CMK (cell line): ENCODE measurements at places on chromosomes 3 and 15.

DNA sequence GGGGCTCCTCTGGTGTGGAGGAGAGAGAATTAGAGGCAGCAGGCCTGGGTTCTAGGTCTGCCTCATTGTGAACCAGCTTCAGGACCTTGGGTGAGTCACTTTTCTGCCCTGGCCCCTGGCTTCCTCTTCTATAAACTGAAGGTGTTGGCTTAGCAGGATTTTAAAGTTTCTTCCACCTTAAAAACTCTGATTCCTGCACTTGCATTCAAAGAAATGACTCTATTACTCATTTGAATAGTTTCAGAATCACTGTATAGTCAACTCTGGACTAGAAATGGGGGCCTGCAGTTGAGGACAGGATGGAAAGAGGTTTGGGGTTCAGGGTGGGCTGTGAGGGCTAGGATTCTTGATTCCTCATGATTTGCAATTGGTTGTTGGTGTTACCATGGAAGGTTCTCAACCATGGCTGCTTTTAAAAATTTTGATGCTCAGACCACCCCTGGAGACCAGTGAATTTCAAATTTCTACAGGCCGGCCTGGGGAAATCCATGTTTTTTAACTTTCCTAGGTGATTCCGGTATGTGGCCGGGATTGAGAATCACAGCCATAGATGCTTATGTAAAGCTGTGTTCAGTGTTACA is 19.9 kb downstream of the SMAD3 start:
- DNase-seq, result no peak

DNA sequence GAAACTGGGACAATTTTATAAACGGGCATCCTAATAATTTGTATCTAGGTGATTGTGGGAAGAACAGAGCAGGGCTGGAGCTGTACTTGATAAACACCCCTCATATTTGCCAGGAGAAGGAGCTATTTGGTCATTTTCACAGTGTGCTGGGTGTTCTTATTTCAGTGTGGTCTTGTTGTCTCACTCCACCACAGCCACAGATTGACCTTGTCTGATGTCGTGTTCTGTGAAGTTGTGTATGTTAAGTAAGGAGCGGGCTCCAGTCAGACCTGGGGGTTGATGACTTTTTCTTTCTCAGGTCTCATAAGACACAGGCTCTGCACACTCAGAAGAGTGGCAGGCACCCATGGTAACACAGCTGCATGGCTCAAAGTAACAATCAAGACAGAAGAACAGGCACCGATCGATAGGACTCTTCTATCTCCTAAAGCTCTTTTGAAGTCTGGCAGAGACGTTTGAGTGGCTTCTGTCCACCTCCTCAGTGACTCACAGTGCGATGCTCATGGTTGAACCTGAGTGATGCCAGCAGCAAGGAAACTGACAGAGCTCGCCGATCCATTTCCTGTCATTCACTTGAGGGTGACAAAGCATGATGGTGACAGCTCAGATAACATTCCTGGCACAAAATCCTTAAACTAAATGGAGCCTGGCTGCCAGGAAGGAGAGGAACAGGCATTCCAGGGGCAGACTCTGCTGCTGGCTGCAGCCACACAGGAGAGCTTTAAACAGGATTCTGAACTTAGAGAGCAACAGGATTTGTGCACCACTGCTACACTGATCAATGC is 20.8 kb downstream of the DPH3 start:
- no peak for DNase-seq

GRCh38 chr15:66145726-66146182 is 107.8 kb downstream of the MEGF11 start:
- DNase-seq, result no peak

DNA sequence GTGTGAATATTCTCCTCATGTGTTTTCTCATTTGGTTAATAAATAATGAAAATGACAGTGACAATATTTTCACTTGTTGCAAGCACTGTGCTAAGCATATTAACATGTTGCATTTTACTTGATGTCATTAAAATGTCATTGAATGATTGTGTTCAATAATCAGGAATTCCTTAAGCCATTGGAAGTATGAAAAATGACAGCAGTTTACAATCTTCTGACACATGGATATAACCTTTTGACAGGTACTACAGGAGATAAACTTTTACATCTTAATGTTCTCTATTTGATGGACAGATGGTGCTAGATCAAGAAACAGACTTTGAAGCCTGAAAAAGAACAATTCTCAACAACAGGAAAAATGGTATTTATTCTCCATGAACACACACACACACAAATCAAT is 1138.3 kb downstream of the ROBO2 start:
- no peak for DNase-seq

- DNase-seq, result no peak
Observed at GRCh38 chr15:64634576-64635498, 140.6 kb downstream of the RBPMS2 start.

GRCh38 chr3:144586382-144586781 is 614.8 kb downstream of the DIPK2A start:
- DNase-seq, result no peak

DNA sequence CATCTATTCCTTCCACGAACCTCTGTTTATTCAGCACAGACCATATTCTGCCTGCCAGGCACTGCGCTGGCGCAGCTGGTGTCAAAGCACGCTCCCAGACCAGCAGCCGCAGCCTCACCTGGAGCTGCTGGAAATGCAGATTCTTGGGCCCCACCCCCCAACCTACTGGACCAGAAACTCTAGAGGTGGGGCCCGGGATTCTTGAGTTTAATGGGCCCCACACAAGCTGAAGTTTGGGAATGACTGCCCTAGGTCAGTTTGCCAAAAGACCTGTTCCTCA is 7.0 kb downstream of the CHST13 start:
- no peak for DNase-seq
